ENCODE measurements at places on chromosomes 1 and 21. TPM values are rescaled to one million over a fixed set of nuclear protein-coding genes. Genes with fewer than 3 reads are reported as not detected.

GRCh38 chr1:180908074-180908765 is 4.5 kb upstream of the KIAA1614 start:
- DNase-seq, result no peak

DNA sequence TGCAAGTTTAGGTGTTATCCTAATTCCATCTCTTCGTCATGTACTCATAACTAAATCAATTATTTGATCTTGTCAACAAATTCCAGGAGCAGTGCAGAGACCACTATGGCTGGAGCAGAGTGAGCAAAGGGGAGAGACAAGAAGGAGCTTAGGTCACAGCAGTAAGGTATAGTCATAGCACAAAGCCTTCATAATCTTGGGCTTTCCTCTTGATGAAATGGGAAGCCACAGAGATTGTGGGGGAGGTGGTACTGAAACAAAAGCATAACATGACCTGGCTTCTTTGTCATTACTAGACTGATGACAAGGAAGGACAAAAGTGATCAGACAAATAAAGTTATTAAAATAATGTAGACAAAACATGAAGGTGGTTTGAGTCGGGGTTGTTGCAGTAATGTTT is 60.1 kb upstream of the PTGS2 start:
- DNase-seq, result no peak

Gene CITED4
- total RNA-seq, result 13.1 TPM

DNA sequence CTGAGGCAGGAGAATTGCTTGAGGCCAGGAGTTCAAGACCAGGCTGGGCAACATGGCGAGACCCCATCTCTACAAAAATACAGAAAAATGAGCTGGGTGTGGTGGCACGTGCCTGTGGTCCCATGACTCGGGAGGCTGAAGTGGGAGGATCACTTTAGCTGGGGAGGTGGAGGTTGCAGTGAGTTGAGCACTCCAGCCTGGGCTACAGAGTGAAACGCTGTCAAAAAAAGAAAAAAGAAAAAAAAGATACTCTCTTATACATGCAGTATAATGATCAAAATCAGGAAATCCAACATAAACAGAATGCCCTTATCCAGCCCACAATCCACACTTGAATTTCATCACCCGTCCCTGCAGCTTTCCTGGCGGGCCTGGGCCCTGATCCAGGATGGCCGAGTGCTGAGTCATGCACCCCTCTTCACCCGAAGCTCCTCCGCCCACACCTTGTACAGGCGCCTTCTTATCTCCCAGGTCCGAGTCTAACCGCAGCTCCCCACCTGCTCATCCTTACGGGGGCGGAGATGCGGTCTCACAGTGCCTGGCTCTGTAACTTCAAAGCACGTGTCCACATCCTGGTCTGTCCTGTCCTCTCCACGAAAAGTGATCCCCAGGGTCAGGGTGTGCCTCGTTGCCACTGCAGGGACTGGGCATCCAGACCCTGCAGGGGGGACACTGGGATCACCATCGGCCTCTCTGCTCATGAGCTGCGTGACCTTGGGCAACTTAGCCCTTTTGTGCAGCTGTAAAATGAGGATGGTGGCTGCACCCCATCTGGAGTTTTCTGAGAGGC is 120.2 kb upstream of the SLC45A1 start:
- no peak for DNase-seq

GRCh38 chr1:8590721-8591351 is 226.6 kb downstream of the RERE start:
- no peak for DNase-seq

Measured in activated naive CD8-positive, alpha-beta T cell treated with anti-CD3 and anti-CD28 coated beads, Interleukin-2, amount 10 ng/mL, durations not matched to agents 7 days and 5 days (primary cell).